ENCODE measurements at places on chromosomes 13 and 19.

DNA sequence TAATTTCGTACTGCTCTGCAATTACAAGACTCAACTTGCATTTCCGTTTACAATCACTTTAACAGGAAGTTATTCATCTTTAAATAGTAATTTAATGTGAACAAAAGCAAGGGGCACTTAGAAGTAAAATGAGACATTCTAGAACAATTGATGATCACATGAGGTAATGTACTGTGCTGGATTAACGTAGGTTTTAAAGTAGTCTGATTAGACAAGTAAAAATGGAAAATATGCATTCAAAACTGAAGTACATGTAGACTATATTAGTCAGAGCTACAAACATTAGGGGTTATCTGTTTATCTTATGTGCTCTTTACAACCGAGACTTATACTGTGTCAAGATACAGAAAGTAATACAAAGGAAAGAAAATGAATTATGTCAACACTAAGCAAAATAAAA is 1528.0 kb downstream of the SLITRK5 start:
- no peak for DNase-seq

DNA sequence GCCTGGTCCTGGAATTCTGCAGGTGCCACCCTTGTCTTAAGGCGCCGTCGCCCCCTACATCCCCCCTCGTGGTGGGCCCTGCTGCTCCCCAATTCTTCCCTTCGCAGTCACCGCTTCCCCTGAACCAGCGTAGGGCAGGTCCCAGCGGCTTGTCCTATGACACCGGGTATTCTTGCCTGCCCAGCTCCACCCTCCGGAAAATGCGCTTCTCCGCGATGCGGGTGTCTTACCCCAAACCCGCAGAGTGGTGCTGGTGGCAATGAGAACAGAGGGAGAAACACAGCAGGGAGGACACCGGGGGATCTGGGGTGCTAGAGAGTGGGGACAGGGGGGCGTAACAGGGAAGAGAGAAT is 9.0 kb downstream of the ZNF808 start:
- DNase-seq = no peak

- no peak for DNase-seq
These were observed 1510.3 kb downstream of the PCDH9 start for GRCh38 chr13:65719831-65720230.

- no peak for DNase-seq
These were observed 22.6 kb downstream of the PGPEP1 start for GRCh38 chr19:18362934-18363542.

DNA sequence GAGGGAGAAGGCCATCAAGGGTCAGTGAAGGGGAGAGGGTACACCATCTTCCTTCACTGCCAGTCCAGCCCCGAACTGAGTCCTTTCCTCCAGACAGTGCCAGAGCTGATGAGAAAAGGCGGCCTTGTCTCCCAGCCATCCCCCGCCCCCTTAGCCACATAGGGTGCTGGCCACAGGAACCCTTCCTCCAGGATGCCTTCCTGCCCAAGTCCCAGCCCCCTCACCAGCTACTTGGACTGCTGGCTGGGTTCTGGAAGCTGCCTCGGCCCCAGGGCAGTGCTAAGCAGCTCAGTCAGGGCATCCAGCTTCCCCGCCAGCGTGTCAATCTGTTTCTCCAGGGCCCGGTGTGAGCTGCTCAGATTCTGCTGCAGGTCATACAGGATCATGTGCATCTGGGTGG is 12.6 kb upstream of the SMG9 start:
- DNase-seq = no peak

DNA sequence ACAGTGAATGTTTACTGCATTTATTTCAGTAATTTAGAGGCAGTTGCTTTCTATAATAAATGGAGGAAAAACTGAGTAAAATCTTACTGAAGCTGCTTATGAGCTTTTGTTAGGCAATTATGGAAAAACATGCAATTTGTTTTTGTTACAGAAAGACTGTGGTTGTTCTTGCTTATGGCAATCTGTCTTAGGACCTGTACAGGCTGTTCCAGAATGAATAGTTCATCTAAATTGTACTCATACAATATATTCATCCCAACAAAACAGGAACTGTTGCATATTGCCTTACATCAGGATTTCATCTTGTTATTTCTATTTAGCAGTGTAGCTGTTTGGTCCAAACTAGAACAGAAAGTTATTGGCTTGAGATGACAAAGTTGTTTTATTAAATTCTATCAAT is 199.2 kb downstream of the NALCN start:
- no peak for DNase-seq

DNA sequence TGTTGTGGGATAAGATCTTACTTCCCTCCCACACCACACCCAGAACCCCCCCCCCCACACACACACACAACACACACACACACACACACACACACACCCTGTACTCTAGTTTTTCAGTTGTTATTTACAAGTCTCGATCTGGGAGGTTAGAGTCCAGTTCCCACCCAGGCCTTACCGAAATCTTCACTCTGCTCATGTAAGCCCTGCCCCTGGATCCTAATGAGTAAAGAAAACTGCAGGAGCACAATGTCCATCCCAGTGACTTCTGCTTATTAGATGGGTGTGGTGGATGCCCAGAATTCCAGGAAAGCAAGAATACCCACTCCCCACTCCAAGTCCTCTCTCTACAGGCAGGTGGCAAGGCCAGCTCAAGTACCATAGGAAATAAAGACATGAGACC is 23.0 kb downstream of the STARD13 start:
- DNase-seq = no peak

- peak; percentile 48 for DNase-seq
These were observed 6.7 kb downstream of the CAMSAP3 start for GRCh38 chr19:7602240-7602934.

- no peak for DNase-seq
These were observed 50.3 kb downstream of the ZNF44 start for GRCh38 chr19:12244370-12244769.

DNA sequence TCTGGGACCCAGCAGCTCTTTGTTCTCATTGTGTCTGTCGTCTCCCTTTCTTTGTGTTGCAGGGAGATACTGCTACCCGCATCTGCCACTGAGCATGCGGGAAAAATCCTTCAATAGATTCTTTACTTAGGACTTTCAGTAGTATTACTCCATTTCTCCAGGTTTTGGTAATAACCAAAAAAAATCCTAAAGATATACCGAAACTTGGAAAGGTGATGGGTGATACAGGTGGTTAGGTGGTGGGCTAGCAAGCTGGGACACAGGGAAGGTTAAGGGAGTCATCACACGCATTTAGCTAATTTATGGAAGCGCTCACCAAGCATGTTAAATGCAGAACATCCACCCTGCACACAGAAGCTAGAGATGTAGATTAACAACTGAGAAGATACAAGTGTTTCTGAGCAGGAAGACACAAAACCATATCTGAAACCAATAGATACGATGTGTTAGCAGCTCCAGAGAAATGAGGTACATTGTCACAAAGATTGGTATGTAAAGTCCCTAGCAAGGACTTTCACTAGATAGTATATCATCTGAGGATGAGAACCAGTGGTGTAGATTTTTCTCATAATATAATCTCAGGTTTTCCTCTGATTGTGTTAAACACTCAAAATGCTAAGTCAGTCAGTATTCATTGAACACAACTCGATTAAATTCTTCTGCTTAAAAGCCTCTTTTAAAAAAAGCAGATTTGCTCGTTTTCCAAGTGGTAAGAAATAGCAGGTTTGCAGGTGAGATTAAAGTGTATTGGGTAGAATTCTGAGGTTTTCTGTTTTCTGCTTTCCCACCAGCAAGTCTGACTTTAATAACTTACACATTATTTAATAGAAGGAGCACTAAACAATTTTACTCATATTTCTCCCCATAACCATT is 1.2 kb upstream of the SLAIN1 start:
- DNase-seq = no peak

- DNase-seq = no peak
These were observed 540.8 kb downstream of the OLFM4 start for GRCh38 chr13:53569453-53569852.

DNA sequence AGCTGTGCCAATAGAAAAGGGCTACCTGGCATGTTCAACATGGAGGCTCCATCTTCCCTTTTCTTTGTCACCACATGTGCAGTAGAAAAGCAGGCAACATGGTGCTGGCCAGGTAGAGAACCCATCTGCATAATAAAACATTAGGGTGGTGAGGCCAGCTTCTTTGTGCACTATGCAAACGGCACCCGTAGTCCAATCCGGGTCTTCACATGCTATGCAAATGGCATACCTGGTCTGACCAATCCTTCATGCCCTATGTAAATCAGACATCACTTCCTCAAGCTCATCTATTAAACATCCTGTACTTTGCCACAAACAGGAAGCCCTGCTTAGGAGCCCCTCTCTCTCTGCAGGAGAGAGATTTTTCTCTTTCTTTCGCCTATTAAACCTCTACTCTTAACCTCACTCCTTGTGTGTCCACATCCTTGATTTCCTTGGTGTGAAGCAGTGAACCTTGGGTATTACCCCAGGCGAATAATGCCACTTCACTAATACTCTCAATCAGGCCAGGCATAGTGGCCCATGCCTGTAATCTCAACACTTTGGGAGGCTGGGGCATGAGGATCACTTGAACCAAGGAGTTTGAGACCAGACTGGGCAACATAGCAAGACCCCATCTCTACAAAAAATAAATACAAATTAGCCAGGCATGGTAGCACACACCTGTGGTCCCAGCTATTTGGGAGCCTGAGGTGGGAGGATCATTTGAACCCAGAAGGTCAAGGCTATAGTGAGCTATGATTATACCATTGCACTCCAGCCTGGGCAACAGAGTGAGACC is 111.3 kb upstream of the MRI1 start:
- no peak for DNase-seq

GRCh38 chr13:101917833-101918661 is 465.6 kb downstream of the ITGBL1 start:
- DNase-seq = no peak

- no peak for DNase-seq
These were observed 268.2 kb downstream of the SHISA2 start for GRCh38 chr13:25783601-25784024.

- DNase-seq = peak; percentile 39
These were observed 57.2 kb downstream of the SPATA13 start for GRCh38 chr13:24217601-24218281.

- DNase-seq = no peak
These were observed 118.7 kb upstream of the MCF2L start for GRCh38 chr13:112850273-112850672.

DNA sequence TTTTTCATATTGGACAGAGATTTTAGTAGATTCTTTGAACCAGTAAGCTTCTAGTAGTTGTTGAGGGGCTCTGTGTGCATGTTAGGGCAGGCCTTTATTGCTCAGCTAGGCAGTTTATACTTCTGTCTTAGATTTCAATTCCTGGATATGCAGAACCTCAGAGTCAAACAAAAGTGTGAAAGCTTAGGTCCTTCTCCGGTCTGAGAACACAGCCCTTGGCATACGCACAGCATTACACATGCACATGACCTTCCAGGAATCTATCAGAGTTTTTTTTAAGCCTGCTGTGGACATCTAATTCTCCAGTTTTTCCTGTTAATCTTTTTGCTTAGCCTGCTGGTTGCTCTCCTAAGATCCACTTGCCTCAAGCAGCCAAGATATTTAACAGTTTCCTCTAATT is 77.9 kb upstream of the KL start:
- no peak for DNase-seq

DNA sequence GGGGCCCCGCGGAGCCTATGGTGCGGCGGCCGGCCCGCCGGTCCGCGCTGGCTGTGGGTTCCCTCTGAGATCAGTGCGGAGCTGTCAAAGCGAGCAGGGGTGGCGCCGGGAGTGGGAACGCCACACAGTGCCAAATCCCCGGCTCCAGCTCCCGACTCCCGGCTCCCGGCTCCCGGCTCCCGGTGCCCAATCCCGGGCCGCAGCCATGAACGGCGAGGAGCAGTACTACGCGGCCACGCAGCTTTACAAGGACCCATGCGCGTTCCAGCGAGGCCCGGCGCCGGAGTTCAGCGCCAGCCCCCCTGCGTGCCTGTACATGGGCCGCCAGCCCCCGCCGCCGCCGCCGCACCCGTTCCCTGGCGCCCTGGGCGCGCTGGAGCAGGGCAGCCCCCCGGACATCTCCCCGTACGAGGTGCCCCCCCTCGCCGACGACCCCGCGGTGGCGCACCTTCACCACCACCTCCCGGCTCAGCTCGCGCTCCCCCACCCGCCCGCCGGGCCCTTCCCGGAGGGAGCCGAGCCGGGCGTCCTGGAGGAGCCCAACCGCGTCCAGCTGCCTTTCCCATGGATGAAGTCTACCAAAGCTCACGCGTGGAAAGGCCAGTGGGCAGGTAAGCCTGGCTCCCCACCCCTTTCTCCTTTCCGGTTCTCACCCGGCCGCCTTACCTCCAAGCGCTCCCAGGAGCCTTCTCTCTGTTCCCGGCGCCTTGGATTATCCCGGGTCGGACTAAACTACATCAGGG is at the start of gene PDX1:
Gene PDX1 (plus strand): TSS at position 67 of the 743 bp plus-strand sequence. CDS start 139 bp downstream, at position 206.
- DNase-seq = no peak

- no peak for DNase-seq
These were observed 1.6 kb downstream of the ARRDC2 start for GRCh38 chr19:18009412-18010066.

- DNase-seq = peak; percentile 70
These were observed 329.8 kb upstream of the GPC6 start for GRCh38 chr13:92896842-92897241.

DNA sequence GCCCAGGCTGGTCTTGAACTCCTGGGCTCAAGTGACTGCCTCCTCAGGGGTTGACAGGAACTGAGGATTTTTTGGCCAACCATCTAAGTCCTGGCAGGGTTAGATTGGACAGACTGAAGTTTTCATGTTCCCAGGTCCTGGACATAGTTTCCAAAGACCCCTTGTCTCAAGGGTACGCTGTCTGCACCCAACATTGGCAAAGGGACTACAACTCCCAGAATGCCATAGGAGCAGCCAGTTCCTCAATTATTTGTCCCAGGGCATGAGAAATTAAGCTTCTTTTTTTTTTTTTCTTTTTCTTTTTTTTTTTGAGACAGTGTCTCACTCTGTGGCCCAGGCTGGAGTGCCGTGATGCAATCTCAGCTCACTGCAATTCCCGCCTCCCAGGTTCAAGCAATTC is 6.9 kb downstream of the GYS1 start:
- no peak for DNase-seq

DNA sequence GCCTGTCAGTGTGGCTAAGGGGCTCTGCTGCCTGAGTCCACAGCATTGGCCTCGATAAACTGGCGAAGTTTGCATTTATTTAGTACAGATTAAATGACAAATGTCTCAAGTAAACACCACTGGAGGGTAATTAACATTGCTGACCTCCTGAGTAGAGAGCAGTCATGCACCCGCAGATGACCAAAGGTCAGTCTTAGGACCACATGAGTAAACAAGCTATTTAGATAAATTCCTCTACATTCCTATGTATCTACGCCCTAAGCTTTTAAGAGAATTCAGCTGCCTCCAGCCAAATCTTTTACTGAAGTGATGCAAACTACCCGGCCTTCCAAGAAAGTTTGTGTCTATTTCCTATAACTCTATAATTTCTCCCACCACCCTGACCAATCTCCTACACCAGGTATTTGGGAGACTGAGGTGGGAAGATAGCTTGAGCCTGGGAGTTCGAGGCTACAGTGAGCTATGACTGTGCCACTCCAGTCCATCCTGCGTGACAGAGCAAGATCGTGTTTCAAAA is 22.9 kb downstream of the CD70 start:
- DNase-seq = no peak

Measured in fibroblast of pulmonary artery (primary cell).